ENCODE measurements at places on chromosomes 12 and 14. TPM values are rescaled to one million over a fixed set of nuclear protein-coding genes. Genes with fewer than 3 reads are reported as not detected.

Gene GALC
- 47.5 TPM for total RNA-seq

DNA sequence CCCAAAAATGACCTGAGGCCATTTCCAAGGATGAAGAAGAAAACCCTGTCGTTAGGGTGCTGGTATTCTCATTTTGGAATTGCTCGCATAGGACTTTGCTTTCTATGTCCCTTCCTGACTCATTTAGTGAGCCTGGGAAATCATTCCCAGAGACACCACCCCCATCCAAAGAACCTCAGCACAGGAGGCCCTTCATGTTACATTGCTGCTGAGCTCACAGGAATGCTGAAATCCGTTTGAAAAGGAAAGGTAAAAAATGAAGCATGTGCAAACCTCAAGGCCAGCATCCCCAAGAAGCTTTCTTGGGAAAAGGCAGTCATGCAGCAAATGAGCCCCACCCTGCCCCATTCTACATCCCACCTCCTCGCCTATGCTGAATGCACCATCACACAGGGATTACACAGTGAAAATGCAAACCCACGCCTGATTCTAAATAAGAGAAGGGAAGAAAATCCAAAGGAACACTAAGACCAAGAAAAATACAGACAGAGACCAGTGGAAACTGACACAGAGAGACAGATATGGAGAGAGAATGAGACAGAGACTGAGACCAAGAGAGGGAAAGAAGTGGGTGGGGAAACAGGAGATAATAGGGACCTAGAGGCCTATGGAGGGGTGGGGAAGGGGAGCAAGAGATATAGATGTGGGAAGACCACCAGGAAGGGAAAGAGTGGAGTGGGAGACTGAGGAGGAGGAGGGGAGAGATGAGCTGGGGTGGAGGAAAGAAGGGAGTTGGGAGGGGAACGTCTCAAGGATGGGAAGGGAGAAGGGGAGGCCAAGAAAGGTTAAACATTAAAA is 33.5 kb downstream of the NIN start:
- DNase-seq: no peak

- no peak for DNase-seq
Observed at GRCh38 chr12:76307083-76307482, 41.1 kb downstream of the BBS10 start.

DNA sequence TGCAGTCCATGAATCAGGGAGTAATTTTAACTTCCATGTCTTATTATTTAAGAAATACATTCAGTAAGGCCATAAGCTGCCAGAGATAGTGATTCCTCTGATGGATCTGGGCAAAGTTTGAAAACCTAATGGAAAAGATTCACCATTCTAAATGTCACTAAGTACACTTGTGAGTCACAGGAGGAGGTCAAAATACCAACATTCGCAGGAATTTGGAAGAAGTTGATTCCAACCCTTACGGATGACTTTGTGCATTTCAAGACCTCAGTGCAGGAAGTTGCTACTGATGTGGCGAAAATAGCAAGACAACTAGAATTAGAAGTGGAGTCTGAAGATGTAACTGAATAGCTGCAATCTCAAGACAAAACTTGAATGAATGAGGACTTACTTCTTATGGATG is 69.8 kb downstream of the OSBPL8 start:
- no peak for DNase-seq

Gene PRDM4
- total RNA-seq: 46.4 TPM

DNA sequence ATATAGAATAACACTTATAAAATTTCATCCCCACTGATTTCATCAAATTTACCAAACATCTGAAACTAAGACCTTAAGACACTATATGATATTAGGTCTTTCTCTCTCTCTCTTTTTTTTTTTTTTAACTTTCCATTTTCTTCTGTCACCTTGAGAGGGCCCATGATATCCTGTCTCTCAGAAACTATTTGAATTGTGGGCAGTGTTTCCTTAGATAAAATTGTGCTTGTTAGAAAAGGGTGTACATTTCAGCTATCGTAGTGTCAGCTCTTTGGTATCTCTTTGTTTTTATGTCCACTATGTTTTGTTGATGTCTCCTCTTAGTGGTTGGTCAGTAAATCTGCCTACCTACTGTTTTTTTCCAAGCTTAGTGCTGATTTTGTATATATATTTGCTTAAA is 23.8 kb downstream of the DNM1L start:
- DNase-seq: no peak

- no peak for DNase-seq
Observed at GRCh38 chr14:83828406-83828805, 1701.5 kb upstream of the FLRT2 start.

Gene TMEM121
- total RNA-seq: 3.0 TPM

All from hepatocyte (in vitro differentiated cells).